ENCODE measurements at places on chromosomes 12 and 14. TPM values are rescaled to one million over a fixed set of nuclear protein-coding genes. Genes with fewer than 3 reads are reported as not detected.

FAM90A1 gene
- 0.34 TPM for total RNA-seq

PRPH gene
- 4.9 TPM for total RNA-seq

AQP6 gene
- not detected for total RNA-seq

IFI27 gene
- total RNA-seq = 1.7 TPM

NGB gene
- not detected for total RNA-seq

DNA sequence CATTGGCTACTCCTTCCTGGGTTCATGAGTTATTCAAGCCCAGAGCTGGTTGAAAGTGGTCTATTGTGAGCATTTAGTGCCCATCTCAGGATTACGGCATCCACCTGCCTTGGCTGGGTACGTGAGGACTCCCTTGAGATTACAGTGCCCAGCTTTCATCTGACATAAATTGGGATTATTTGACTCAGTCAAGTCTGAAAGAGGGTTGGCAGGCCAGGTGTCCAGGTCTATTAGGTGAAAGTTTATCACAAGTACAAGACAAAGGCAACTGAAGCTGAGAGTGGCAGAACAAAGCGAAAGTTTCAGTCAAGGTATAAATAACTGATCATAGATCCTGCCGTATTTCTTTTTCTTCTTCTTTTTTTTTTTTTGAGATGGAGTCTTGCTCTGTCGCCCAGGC, 84.6 kb upstream of the ATF7IP start:
- DNase-seq = no peak

GRCh38 chr14:42378274-42378673, 771.6 kb downstream of the LRFN5 start:
- DNase-seq = no peak

- DNase-seq = peak; percentile 87
These were observed 1.8 kb upstream of the RHOF start for GRCh38 chr12:121795034-121795968.

DNA sequence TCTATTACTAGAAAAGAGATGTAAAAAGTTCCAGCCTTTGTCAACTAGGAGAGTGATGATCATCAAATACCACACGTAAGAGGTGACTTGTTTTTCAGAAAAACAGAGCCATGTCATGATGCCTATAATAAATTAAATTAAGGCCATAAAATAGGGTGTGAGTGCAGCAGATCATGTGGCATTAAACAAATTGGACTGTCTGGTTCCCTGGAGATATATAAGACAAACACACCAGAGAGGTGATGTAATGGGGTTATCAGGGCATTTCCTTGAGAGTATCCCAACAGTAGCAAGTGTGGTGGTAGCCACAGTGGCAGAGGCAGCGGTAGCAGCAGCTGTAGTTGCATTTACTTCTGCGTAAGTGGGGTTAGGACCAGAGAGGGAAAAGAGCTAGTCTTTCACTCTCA, 14.6 kb upstream of the GALNT6 start:
- DNase-seq = no peak

GRCh38 chr12:92158796-92159439, 13.3 kb upstream of the BTG1 start:
- DNase-seq = no peak

DNA sequence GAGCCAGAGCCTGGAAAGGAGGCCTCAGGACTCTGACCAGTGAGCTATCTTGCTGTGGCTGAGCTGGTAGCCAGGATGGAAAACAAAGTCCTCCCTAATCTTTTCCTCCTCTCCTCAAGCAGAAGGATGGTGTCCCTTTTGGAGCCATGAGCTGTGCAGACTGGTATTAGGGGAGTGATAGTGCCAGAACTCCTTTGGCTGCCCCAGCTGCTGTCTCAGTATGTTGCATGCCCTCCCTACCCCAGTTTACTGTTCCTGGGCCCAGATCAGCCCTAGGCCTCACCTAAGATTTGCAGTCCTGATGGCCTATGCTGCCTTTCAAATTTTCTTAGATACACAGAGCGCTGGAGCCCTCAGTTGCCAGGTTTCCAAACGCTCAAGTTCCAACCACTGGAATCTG, 150.3 kb upstream of the ALG10B start:
- DNase-seq = no peak

GRCh38 chr12:85831327-85831990, 4.8 kb downstream of the RASSF9 start:
- DNase-seq = no peak

DNA sequence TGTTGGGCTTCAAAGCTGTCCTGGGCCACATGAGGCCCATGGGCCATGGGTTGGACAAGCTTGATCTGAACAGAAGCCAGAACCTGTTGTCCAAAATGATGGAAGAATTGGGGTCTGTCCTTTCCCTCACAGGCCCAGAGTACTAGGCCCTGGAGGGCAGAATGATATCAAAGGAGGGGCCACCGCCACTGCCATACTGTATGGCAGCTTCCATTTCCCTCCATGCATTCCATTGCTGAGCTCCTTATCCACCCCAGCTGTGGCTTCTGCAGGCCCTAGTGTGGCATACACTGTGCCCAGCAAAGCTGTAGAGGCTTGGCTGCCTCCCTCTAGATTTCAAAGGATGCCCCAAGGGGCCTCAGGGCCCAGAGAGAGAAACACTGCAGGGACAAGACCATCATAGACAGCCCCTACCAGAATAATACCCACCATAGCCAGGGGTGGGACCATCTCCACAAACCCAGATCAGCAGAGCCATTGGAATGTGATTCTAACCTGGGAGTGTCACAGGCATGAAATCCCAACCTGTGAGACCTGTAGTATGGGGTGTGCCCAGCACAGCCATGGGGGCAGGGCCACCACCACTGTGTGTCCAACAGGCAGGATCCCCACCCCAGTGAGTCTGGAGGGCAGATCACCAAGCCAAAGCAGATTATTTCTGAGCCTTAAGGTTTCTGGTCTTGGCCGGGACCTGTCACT, 61.4 kb upstream of the BEGAIN start:
- no peak for DNase-seq

DNA sequence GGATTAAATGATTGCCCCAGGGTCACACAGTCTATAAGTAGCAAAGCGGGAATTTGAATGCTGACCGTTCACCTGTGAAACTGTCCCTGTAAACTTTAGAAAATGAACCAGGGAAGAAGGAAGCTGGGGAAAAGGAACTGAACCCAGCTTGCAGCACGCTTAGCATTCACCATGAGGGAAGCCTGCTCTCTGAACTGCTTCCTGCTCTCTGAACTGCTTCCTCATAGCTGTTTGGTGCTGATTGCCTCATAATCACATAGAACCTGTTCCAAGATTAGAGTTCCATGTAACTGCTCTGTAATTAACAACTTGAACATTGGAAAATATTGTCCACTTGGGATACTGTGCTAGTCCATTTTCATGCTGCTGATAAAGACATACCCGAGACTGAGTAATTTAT, 1504.8 kb upstream of the TMEM132C start:
- no peak for DNase-seq

DNA sequence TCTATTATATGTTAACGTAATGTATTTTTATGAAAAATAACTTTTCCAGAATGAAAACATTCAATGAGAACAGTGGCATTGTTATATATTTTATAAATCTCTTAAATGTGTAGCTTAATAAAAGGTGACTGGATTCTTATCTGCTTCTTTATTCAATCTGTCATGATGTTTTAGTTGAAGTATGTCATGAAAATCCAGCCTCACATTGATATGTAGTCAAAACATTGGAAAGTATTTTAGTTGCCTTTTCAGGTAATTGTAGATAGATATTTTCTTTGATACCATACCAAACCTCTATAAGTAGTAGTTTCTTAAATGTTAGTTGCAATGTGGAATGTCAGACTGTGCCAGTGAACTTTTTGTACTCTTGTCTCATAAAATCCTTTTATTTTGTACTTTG, 41.3 kb upstream of the MSRB3 start:
- no peak for DNase-seq
